ENCODE measurements at places on chromosomes 12 and 14.

DNA sequence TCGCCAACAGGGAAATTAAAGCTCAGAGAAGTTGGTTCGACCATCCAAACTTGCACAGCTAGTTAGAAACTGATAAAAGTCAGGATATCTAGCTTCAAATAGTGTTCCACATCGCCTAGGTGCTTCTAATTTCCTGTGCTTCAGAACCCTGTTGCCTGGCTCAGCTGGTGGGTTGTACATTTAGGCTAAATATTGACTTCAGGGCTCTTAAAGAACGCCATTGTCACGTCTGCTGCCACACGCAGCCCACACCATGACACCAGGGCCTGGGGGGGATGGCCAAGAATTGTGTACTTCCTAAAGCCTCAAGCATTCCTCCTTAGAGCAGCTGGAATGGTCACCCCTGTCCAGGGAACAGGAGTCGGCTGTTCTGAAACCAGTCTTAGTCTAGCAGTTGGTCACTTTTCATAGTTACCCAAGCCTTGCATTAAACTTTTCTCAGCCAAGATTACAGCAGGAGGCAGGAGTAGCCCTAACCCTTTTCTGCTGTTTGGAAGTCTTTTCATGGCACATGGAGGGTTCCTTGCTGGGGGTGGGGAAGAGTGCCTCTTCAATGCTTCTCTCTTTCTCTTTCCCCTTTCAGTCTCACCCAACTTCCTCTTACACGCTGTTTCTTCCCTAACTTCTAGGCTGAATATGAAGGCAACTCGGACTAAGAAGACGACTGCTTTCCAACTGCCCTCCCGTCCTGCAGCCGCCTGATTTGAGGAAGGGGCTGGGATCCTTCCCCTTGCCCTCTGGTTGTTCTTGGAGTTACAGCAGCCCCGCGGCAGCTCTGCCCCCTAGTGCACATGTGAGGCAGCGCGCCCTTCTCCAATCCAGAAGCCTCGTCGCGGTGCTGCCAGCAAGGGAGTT, 17.1 kb downstream of the FOS start:
- DNase-seq = peak; percentile 76

DNA sequence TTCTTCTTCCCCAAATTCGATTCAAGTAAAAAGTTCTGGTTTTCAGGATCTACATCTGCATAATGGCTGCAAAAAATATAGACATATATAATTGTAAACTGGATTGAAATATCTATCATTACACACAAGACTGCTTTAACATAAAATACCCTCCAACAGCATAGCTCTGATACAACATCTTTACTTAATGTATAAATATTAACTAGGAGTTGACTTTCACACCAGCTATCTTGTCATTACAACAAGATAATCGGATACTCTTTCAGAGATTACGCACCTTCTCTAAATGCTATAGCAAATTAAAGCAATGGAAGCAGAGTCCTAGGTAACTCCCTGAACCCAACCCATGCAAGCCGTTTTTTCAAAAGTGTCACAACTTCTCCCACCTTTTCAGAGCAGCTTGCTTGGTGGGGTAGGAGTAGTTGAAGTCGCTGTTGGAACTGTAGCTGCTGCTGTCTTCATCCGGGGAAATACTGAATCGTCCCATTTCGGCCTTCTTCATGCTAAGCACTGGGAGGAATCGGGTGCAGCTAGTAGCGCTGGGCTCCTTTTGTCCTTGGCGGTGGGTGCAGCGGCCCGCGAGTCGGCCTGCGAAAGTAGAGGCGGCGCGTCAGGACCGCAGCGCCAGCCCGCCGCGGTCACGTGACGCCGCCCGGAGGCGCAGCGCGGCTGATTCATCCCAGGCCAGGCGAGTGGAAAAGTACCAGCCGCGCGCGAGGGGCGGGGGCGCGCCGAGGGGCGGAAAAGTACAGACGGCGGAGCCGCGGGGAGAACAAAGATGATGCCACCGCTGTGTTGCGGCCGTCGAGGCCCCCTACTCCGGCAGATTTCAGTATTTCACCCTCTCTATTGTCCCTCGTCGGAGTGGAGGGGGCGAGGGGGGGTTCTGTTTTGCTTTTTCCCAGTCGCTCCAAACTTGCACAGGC, 1.5 kb downstream of the SLC38A2 start:
- peak; percentile 91 for DNase-seq

- DNase-seq = no peak
These were observed 204.7 kb downstream of the BCL11B start for GRCh38 chr14:99067141-99067920.

DNA sequence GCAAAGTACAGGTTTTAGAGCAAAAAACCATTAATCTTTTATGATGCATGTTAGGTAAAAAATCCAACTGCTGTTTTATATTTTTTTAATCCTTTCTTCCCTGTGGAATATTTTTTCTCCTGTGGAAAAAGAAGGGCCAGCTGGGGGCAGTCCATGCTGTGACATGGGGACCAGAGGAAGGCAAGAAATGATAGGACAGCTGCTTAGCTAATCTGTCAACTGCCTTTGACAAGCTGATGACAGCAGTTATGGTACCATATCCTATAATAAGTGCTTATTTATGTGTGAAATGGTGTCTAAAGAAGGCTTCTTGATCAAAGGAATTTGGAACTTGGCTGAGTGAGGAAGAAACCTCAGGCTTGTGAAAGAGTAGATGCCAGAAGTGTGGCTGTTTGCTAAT, 452.4 kb upstream of the NOVA1 start:
- DNase-seq = no peak

GRCh38 chr12:47356129-47356700, 276.5 kb upstream of the AMIGO2 start:
- no peak for DNase-seq

DNA sequence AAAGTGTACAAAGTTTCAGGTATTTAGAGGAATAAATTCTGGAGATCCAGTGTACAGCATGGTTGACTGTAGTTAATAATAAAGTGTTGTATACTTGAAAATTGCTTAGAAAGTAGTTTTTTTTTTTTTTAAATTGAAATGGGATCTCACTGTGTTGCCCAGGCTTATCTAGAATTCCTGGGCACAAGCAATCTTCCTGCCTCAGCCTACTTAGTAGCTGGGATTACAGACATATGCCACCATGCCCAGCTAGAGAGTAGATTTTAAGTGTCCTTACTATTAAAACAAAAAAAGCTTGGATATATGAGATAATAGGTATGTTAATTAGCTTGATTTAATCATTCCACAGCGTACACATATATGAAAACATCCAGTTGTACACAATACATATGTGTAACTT, 27.7 kb downstream of the FUT8 start:
- DNase-seq = no peak

DNA sequence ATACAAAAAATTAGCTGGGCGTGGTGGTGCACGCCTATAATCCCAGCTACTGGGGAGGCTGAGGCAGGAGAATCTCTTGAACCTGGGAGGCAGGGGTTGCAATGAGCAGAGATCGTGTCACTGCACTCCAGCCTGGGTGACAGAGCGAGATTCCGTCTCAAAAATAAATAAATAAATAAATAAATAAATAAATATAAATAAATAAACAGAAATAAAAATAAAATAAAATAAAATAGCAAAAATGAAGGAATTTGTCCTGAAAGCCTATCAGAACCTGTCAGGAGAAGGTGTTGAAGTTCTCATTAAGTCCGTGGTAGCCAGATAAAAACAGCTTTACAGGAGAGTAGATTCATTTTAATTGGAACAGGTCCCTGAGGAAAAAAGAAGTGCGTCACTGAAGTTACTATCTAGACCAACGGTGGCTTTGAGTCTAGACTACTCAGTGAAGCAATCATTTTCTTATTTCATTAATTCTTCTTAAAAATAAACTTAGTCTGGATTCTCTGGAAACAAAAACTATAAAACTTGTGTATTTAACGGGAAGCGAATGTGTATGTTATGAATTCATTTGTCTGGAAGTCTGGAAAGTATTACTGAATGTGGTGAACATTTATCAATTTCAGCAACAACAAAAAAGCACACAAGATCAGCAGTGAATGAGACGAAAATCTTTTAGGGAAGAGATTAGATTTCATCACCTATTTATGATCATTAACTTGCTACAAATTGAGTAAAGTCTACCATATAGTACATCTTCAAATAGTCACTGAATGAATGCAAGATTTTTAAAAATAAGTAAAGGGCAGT, 248.5 kb upstream of the PDE3A start:
- DNase-seq = no peak

DNA sequence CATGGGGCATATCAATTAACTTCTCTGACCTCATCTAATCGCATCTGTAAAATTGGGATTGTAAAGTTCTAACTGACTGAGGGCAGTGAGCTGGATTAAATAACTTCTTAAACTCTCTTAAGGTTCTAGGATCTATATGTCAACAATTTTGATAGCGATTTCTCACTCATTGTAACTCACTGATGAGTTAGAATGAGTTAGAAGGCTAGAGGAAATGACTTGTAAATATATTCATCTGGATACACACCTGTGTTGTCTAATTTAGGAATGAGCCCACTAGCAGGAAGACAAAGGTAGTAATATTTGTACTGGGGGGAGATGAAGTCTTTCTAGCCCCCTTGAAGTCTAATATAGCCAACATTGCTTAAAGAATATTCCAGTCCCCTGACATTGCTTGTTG, 46.3 kb upstream of the CERS5 start:
- no peak for DNase-seq

GRCh38 chr12:108510836-108511235, 4.2 kb upstream of the FICD start:
- DNase-seq = no peak

GRCh38 chr12:26830363-26830762, 2.6 kb downstream of the ITPR2 start:
- DNase-seq = no peak

- DNase-seq = peak; percentile 58
These were observed 1.3 kb upstream of the ARHGAP5 start for GRCh38 chr14:32075672-32076277.

DNA sequence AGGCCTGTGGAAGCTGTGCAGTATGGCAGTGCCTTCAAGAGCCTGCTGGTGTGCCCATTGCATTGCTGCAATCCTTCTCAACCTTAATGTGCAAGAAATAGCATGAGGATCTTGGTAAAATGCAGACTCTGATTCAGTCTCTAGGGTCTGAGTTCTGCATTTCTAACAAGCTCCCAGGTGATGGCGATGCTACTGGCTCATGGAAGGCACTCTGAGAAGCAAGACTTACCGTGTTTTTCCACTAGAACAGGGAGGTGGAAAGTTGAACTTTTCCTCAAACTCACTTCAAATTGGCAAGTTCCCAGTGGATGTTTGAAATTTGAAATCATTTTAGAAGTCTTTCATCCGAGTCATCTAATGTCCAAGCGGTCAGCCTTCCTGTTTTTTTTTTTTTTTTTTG, 55.5 kb downstream of the MYRFL start:
- no peak for DNase-seq

DNA sequence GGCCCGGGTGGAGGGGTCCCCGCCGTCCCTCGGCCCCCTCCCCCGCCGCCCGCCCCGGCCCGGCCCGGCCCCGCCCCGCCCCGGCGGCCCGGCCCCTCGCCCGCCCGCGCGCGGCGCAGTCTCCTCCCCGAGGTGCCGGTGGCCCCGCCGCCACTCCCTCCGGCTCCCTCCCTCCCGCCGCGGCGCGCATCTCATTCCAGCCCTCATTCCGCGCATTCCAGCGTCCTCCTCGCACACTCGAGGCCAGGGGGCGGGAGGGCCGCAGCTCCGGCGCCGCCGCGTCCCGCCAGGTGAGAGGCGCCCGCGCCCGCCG, at the start of gene TEAD4:
TEAD4 (plus strand) TSS at position 206 of the 313 bp plus-strand sequence.
- no peak for DNase-seq

DNA sequence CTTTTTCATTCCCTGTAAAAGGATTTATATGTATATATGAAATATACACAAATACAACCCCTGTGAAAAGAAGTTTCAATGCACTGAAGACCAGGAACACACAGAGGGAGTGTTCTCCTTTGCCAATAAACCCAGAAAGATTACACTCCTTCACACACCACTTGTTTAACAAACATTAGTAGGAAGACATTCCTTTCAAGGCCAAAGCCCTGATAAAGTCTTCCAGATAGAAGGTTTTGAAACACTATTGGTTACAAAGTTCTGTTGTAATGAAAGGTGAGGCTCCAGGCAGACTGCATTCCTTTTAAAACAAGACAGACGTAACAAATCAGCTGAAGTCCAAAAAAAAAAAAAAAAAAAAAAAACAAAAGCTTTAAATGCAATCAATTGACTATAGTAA, 81.0 kb downstream of the PTPN21 start:
- DNase-seq = no peak

GRCh38 chr12:104057771-104058197, 6.5 kb upstream of the HCFC2 start:
- no peak for DNase-seq

DNA sequence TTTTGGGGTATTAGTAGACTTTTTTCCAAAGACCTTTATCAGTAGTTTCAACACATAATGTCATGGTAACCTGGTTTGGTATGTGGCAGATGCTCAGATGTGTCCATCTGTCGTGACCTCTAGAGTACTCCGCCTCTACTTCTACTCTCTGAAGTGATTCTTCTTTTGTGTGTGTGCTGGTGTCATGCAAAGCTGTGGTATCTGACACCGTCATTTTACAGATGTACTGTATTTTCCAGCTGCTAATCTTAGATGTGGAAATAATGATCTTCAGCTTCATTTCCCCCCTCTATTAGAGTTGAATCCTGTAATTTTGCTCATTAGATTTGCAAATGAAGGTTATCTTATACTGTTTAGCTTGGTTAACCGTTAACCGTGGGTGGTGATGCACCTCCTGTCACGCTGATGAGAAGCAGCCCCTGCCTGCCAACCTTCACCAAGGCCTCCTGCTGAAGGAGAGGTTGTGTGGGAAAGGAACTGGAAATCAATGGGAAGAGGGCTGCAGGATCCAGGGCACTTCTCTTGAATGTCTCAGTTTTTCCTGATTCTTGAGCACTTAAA, 222.4 kb upstream of the AMIGO2 start:
- DNase-seq = no peak

DNA sequence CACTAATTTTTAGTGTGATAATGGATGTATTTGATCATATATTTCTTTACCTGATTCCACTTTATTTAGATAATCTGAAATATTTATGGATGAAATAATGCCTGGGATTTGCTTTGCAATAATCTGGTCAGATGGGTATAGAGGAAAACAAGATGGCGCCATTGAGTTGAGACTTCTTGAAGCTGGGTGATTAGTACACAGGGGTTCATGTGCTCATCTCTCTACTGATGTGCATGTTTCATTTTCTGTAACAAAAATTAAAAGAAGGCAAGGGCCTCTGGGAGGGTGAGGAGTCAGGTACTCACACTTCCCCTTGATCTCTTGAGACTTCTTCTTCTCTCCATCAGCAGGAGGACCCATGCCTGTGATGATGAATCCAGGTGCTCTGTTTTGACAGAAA, 61.8 kb downstream of the GCH1 start:
- no peak for DNase-seq

GRCh38 chr12:20963762-20964161, 153.3 kb downstream of the SLCO1B3 start:
- DNase-seq = no peak

GRCh38 chr12:28955931-28956330, 193.1 kb upstream of the FAR2 start:
- no peak for DNase-seq

DNA sequence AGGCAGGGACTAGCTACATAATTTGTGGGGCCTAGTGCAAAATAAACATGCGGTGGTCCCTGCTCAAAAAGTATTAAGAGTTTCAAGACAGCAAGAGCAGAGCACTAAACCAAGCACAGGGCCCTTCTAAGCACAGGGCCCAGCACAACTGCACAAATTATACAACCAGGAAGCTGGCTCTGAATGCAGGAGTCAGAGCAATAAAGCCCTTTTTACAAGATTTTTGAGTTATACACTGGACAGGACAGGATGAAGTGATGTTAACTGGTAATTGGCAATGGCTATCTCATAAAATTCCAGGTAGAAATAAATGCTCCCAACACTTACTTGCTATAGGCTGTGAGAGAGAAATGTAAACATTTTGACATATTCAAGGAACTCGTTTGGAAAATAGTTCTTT, 86.2 kb upstream of the GPHB5 start:
- no peak for DNase-seq
